ENCODE measurements at places on chromosomes 6 and 20. TPM values are rescaled to one million over a fixed set of nuclear protein-coding genes. Genes with fewer than 3 reads are reported as not detected.

BNIP5 gene
- not detected for polyA plus RNA-seq

PRL gene
- not detected for polyA plus RNA-seq

ADGRF1 gene
- polyA plus RNA-seq, result not detected

CD109 gene
- 0.11 TPM for polyA plus RNA-seq

SHLD1 gene
- 7.3 TPM for polyA plus RNA-seq

SPEF1 gene
- polyA plus RNA-seq, result not detected

CLPSL2 gene
- not detected for polyA plus RNA-seq

XKR7 gene
- polyA plus RNA-seq, result not detected

DNPH1 gene
- polyA plus RNA-seq, result 346 TPM

PLAGL2 gene
- polyA plus RNA-seq, result 10.6 TPM

PTCHD4 gene
- polyA plus RNA-seq, result not detected

LAMA4 gene
- 0.05 TPM for polyA plus RNA-seq

TBX18 gene
- polyA plus RNA-seq, result 19.2 TPM

WFDC10B gene
- not detected for polyA plus RNA-seq

SLC17A5 gene
- polyA plus RNA-seq, result 3.3 TPM

PLCB1 gene
- polyA plus RNA-seq, result 1.1 TPM

RAET1G gene
- not detected for polyA plus RNA-seq

ME1 gene
- polyA plus RNA-seq, result 3.1 TPM

TBXT gene
- polyA plus RNA-seq, result not detected

MYBL2 gene
- polyA plus RNA-seq, result 80.2 TPM

ZFP64 gene
- 8.4 TPM for polyA plus RNA-seq

SOD2 gene
- polyA plus RNA-seq, result 111 TPM

DPPA5 gene
- polyA plus RNA-seq, result not detected

OR2W1 gene
- not detected for polyA plus RNA-seq

CCN6 gene
- polyA plus RNA-seq, result 0.13 TPM

ANKRD66 gene
- not detected for polyA plus RNA-seq

All from K562 (cell line).